ENCODE measurements at places on chromosomes 1 and 21. TPM values are rescaled to one million over a fixed set of nuclear protein-coding genes. Genes with fewer than 3 reads are reported as not detected.

- no peak for DNase-seq
Measured at GRCh38 chr1:244515680-244516079, 54.6 kb downstream of the CATSPERE start.

GRCh38 chr21:14690886-14691285 is 144.8 kb upstream of the SAMSN1 start:
- DNase-seq, result no peak

DNA sequence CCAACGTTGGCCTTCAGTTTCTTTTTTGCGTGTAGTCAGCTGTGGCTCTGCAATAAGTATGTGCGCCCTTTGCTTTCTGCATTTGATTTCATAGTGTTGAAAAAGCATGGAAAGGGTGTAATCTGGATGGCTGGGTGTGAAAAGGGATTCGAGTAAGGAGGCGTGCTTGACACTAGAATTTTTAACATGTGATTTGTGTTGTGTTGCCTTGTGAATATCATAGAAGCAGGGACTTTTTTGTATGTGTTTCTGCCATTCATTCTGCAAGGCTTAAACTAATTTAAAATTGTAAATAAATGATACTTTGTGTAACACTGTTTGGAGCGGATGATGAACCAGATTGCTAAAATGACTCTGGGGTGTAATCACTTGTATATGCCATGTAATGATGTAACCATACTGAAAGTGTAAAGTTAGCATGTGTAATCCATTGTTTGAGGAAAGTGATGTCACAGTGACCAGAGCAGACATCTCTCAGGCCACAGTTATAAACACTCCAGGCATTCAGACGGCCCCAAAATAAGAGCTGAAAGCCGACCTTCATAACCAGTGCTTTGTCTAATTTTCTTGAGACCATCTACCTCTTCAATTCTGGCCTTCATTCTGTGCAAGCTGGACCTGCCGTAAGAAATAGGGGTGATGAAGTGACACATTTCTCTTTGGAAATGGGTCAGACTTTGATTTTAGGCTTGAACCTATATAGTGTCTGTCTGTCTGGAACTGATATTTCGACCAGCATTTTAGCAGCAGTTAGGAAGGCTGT is 618 bp downstream of the SH3BGR start:
- no peak for DNase-seq

BEND5 gene
- total RNA-seq, result 2.3 TPM

DNA sequence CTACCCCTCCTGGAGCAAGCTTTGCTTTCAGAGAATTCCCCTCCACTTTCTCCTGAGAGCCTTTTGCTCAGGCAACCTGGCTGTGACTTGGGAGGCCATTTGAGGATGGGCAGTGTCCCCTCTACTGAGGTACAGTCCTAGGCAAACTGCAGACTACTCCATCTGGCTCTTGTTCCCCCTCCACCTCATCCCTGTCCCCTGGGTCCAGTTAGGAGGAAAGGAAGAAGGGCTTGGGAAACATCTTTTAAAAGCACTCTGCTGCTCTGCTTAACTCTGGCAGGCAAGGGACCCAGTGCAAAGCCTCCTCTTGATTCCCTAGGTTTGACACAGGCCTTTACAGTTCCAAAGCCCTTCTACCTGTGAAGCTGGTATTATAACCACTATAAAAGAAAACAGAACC is 108.2 kb downstream of the NAV1 start:
- DNase-seq, result no peak

DNA sequence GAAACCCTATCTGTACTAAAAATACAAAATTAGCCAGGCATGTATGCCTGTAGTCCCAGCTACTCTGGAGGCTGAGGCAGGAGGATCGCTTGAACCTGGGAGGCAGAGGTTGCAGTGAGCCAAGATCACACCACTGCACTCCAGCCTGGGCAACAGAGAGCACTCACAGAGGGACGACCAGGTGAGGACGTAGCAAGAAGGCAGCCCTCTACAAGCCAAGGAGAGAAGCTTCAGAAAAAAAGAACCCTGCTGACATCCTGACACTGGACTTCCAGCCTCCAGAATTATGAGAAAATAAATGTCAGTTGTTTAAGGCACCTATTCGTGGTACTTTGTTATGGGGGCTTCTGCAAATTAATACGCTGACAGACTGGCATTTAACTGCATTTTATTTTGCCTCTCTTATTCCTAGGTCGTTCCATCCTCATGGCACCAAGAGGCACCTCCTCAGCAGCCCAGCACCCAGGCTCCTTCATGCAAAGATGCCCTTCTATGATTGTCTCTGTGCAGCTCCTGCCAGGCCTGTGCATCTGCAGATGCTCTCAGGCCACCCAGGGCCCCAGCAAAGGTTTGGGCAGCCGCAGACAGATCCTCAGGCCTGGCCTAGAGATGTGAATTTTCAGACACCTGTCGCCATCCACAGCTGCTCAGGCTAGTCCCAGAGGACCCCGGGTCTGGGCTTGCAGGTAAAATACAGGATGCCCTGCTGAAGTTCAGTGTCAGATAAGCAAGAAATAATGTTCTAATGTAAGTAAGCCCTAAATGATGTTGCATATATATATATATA is 86.0 kb upstream of the COX20 start:
- no peak for DNase-seq

- no peak for DNase-seq
Measured at GRCh38 chr1:182917378-182917777, 35.6 kb downstream of the SHCBP1L start.

GRCh38 chr1:184487531-184488193 is 100.8 kb downstream of the C1orf21 start:
- no peak for DNase-seq

DNA sequence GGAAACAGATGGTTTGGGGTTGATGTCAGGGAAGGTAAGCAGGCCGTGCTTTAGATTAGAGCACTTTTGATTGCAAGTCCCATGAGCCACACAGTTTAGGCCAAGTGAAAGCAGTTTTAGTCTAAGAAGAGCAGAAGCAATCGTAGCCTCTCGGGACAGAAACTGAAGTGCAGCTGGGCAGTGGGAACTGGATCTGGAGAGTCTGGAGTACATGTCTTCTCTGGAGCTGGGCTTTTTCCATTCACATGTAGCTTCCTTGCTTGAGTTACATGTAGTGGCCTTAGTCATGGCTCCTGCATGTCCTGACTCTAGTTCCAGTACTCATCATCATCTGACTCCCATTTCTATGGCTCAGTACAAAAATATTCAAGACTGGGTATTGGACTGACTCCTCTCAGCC is 16.7 kb downstream of the CAMTA1 start:
- no peak for DNase-seq

NID1 gene
- total RNA-seq, result 328 TPM

PRR9 gene
- total RNA-seq, result not detected

DNA sequence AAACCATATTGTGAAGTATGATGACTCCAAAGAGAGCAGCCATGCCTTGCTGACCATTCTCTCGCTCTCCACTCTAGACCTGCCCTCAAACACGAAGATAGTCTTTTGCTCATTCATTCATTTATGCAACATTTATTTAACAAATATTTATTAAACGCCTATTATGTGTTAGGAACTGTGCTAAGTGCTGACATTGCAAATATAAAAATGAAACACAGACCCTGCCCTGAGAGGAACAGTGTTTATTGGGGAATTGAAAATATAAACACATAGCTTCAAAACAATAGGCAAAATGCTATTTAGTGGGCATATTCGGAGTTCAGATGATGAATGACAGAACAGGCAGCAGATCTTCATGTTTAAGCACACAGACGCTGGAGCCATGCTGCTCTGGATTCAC is 213.6 kb downstream of the NUF2 start:
- DNase-seq, result no peak

UBIAD1 gene
- total RNA-seq, result 6.9 TPM

DNA sequence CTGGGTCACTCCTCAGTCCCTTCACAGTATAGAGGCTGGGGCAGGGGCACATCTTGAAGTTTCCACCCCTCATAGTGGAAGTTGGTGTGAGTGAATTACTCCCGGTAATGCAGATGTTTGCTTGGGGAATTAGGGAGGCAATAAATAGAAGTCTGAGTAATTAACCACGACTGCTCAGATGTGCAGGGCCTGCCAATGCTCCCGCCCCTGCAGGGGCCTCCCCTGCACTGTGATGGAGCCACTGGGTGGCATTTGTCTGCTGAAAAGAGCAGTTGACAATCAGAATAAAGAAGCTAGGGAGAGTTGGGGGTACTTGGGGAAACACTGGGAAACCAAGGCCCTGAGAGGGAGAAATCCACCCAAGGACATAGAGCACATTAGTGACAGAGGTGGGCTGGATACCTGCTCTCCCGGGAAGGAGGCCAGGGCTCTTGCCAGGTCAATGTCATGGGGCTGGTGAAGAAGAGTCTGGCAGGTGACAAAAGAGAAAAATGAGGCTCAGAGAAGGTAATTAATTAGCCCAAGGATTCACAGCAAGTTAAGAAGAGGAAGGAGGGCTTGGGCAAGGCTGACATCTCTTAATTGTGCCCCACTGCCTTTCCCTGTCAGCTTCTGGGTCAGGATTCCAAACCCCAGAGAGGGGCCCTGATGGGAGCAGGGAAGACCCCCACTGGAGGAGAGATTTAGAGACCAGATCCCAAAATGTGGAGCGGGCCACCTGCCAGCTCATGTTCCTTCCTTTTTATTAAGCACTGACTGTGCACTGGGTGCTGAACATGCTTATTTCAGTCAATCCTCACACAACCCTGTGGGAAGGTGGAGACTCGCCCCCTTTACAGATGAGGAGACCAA is 436.2 kb downstream of the MATN1 start:
- no peak for DNase-seq

- DNase-seq, result peak; percentile 31
Measured at GRCh38 chr21:28298251-28298672, 694.4 kb downstream of the LTN1 start.

- DNase-seq, result no peak
Measured at GRCh38 chr1:107480548-107481415, 339.9 kb downstream of the NTNG1 start.

CNKSR1 gene
- total RNA-seq, result not detected

- no peak for DNase-seq
Measured at GRCh38 chr1:153393926-153394325, 3.1 kb upstream of the S100A8 start.

DNA sequence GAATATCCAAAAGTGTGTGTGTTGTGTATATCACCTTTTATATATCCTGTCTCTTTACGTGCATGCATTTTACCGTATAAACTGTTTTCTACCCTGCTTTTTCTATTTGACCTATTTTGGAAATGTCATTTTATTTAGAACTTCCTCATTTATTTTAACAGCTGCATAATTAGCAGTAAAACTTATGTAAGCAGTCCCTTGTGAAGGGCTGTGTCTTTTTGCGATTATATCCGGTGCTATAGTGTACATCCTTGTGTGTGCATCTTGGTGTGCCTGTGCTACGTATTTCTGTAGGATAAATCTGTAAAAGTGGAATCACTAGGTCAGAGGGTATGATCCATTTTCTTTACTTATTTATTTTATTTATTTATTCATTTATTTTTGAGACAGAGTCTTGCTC is 7.2 kb downstream of the LGALS8 start:
- no peak for DNase-seq

TNFRSF9 gene
- 0.13 TPM for total RNA-seq

RCSD1 gene
- 21.4 TPM for total RNA-seq

DNA sequence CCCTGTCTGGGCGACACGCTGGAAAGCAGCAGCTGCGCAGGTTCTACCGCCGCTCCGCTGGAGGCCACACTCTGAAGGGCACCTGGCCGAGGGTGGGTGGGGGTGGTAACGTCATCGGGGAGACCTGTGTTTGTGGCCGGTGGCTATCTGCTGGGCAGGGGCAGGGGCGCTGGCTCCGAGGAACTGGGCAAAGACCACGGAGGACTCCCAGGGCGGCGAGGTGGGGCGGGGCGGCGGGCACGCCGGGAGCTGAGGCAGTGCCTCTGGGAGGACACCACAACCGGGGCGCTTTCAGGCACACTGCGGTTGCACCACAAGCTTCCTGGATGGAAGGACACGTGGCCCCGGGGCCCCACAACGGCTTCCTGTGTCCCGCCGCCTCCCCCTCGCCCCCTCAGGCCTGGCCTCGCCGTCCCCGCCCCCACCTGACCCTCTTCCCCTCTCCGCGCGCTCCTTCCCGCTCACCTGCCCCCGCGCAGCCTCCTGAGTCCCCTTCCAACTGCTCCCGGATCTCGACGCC is 3.3 kb upstream of the DENND2D start:
- no peak for DNase-seq

DNA sequence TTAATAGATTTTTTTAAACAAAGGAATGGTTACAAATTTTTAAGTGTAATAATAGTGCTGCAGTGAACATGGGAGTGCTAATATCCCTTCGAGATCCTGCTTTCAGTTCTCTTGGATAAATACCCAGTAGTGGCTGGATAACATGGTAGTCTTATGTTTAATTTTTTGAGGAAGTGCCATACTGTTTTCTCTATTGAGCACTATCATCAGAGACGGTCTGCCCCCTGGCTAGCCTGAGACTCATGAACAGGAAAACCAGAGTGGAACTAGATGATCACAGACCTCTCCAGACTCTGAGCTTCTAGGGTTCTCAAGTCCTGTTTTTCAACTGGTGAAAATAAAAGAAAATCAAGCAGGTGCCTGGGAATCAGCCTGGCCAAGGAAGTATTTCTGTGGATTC is 97.3 kb upstream of the MARK1 start:
- DNase-seq, result no peak
